ENCODE measurements at places on chromosomes 4 and X. TPM values are rescaled to one million over a fixed set of nuclear protein-coding genes. Genes with fewer than 3 reads are reported as not detected.

FGF16 gene
- 0.20 TPM for total RNA-seq

DDIT4L gene
- 2.6 TPM for total RNA-seq

LNX1 gene
- 10.1 TPM for total RNA-seq

MAGEA10 gene
- total RNA-seq = not detected

PDCL2 gene
- not detected for total RNA-seq

IL13RA1 gene
- 53.6 TPM for total RNA-seq

SSX2B gene
- not detected for total RNA-seq

TRMT10A gene
- total RNA-seq = 5.0 TPM

CENPVL2 gene
- total RNA-seq = not detected

NEIL3 gene
- 1.2 TPM for total RNA-seq

LIMCH1 gene
- total RNA-seq = 20.7 TPM

SPANXB1 gene
- not detected for total RNA-seq

AMMECR1 gene
- total RNA-seq = 3.5 TPM

DCAF8L2 gene
- not detected for total RNA-seq

MSX1 gene
- total RNA-seq = 0.40 TPM

SOWAHB gene
- total RNA-seq = not detected

GAGE12J gene
- total RNA-seq = not detected

TRIM61 gene
- total RNA-seq = not detected

CFAP99 gene
- not detected for total RNA-seq

VCX3B gene
- not detected for total RNA-seq

TCEAL6 gene
- not detected for total RNA-seq

TBX22 gene
- total RNA-seq = not detected

RRH gene
- total RNA-seq = not detected

ABCG2 gene
- total RNA-seq = 12.9 TPM

WDR19 gene
- total RNA-seq = 13.9 TPM

HAND2 gene
- total RNA-seq = not detected

CTAG1B gene
- not detected for total RNA-seq

CLDN2 gene
- not detected for total RNA-seq

DGKK gene
- total RNA-seq = not detected

KIT gene
- total RNA-seq = 2.4 TPM

PTPN13 gene
- 0.20 TPM for total RNA-seq

SPOCK3 gene
- not detected for total RNA-seq

IDUA gene
- total RNA-seq = 9.5 TPM

EPHA5 gene
- total RNA-seq = under 0.01 TPM

TRIM60 gene
- total RNA-seq = not detected

PNMA6A gene
- 1.1 TPM for total RNA-seq

USP17L17 gene
- total RNA-seq = not detected

ERCC6L gene
- total RNA-seq = 0.60 TPM
